ENCODE measurements at places on chromosomes 11 and 22.

DNA sequence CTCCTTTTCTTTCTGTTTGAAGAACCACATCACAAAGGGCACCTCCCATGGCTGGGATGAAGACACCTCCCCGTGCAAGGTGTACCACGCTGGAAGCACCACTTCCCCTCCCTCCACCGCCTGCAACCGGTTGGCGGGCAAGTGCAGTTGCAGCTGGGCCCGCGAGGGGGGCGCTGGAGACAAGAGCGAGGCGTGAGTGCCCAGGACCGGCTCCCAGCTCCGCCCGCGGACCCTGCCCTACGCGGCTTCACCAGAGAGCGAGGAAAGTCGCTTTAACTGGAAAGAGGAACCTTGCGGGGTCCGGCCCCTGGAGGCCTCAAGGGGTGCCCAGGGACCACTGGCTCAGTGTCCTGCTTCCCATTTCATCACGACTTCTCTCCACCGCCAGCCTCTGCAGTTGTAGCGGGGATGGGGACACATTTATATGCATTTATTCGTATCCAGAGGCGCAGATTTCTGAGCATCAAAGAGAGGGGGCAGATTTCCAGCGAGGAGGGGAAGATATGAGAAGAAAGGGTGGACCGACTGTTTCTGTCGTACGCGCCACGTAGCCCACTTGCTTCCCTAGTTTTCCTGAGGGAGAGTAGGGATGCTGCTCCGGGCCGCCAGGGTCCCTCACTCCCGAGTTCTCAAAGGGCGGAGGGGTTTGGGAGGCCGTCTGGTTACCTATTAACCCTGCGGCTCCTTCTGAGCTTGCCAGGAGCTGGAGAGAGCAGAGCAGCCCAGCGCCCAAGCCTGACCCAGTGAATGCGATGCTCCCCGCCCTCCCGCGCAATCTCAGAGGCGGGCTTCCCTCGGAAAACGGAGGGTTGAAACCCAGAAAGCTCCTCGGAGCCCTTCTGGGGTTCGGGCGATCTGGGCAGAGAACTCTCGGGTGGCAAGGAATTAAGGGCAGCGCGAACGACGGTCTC, 3.5 kb downstream of the ESAM start:
- DNase-seq: peak; percentile 70

DNA sequence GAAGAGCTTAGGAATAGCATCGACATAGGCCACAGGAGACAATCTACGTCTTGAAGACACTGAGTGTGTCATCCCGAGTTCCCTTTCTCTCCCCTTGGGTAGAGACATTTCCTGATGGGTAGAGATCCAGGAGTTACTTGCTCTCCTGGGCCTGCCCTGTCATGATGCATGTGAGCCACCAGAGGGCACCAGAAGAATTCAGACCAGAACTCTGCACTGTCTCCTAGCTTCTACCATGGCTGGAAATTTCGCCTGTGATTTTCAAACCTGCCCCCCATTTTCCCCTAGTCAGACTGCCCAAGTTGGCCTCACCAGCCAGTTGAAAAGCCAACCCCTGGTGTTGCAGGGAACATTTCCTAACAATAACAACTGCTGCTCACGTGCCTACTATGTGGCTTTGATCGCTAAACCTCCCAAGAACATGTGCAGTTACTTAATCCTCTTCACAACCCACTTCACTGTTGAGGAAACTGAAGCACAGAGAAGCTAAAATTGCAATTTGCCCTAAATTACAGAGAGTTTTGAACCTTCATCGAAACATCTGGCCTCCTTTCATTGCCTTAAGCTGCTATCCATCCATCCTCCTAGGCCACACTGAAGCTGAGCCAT, 47.2 kb downstream of the C11orf58 start:
- peak; percentile 51 for DNase-seq

GRCh38 chr22:36411589-36412258, 24.0 kb upstream of the MYH9 start:
- peak; percentile 45 for DNase-seq

- DNase-seq: peak; percentile 69
These were observed at the start of gene RIC3 for GRCh38 chr11:8168485-8169257. RIC3 (minus strand) TSS chr11:8169025; CDS start chr11:8168989, 36 bp downstream.

- DNase-seq: no peak
These were observed 8.8 kb upstream of the KLHL35 start for GRCh38 chr11:75441804-75442132.

DNA sequence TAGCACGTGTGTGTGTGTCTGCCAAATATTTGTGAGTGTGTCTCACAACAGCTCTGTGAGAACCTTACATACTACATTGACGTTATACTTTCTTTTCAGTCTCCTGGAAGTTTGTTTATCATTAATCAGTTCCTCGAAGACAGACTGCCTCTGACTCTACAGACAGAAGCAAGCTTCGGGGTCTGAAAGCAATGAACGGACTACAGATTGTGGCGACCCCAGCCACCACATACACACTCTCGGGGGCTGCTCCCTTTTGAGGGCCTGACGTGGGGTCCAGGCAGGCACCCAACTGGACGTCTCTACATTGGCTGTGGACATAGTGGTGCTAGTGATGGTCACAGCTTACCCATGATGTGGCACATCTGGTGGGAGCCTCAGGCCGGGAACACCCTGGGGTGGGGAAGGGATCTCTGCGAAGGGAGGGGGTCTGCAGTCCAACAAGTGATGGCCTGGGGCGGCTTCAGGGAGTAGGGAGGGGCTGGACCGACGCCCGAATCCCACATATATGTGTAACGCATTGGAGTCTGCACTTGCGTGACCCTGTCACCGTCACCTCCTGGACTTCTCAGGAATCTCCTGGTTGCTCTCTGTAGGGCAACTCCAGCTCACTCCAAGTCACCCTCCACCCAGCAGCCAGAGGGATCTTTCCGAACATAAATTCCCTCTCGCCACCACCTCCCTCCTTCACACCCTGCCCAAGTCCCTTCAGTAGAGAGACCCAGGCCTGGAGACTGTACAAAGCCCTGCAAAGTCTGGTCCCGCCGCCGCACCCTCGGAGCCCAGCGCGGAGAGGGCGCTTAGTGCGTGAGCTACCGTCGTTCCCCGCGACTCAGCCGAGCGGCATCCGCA, 30.4 kb upstream of the TRIM29 start:
- no peak for DNase-seq

- DNase-seq: no peak
These were observed 124.9 kb downstream of the RBFOX2 start for GRCh38 chr22:35903571-35904335.

DNA sequence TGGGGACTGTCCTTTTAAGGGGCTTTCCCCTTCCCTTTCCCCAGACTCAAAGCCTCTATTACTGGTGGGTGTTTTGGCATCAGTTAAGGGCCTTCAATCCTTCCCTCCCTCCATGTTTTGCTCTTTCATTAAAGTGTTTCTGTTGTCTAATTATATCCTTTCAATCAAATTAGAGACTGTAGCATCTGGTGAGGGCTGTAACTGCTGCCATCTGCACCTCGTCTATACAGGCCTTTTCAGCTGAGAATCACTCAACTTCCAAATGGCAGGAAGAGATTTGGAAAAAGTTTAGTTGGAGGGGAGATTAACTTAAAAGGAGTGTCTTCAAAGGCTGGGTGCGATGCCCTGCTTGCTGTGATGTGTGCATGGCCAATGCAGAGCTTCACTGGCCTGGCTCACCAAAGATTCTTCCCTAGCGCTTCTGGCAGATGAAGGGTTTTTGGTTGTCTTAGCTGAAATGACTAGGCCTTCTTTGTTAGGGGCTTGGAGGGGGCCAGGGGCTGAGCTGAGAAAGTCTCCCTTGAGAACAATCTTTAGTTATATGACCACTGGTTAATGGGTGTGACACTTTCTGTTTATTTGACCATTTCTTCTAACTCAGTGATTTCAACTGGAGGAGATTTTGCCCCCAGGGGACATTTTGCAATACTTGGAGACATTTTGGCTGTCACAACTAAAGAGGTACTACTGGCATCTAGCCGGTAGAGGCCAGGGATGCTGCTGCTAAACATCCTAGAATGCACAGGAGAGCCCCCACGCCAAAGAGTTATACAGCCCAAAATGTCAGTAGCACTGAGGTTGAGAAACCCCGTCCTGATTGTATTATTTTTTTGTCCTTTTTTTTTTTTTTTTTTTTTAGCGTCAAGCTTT, 7.5 kb downstream of the KREMEN1 start:
- no peak for DNase-seq

DNA sequence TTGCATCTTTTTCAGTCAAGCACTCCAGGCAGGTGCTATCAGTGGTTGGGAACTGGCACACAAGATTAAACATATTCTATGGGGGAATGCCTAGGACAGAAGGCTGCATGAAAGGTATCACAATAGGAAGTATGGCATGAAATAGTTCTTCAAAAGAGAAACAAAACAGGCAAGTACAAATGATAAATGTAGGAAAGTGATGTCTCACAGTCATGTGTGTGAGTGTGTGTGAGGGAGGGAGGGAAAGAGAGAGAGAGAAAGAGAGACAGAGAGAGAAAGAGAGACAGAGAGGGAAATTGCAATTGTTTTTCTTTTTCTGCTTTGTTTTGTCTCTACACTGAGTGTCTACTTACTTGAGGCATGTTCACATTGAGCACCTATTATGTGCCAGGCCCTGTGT, 456.3 kb downstream of the MIAT start:
- no peak for DNase-seq

DNA sequence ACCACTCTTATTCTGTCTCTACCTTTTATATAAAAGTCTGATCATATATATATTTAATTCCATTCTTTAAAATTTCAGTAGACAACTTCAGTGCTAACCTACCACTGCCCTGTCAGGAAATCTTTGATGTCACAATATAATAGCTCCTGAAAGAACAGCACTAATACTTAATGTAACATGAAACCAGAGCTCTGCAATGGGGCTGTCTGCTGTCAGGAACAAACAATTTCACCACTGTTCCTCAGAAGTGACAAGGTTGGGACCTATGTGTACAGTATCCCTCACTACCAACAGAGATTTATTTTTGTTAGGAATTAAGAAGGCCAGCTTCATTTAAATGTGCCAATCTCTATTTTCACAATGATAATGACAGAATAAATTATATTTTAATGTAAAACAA, 165.5 kb upstream of the C11orf58 start:
- DNase-seq: no peak

DNA sequence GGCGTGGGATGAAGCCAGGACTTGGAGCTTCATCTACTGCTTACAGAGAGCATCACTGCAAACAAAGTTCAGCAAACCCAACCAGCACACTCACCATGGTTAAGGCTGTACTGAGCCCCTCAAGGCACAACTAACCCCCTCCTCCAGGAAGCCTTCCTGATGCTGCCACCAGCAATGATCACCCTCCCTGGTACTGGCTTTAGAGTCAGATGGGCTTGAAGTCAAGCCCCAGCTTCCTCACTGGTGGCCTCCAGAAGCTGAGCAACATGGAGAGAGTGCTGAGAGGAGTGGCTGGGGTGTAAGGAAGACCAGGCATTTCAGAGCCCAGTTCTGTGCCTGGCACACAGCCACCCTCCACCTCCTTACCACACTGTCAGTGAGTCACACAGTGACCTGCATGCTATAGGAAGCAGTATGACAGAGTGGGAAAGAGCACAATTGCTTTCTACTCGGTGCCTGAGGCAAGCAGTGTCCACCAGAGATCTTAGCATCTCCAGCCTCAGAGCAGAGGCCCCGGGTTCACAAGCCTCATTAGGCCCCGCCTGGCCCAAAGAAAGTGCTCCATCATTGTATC, 24.7 kb upstream of the BAIAP2L2 start:
- no peak for DNase-seq

GRCh38 chr11:9180784-9181183, 84.4 kb downstream of the DENND5A start:
- no peak for DNase-seq

GRCh38 chr22:48084041-48084728, 1321.7 kb downstream of the TBC1D22A start:
- DNase-seq: no peak

- no peak for DNase-seq
These were observed 267.2 kb downstream of the NTM start for GRCh38 chr11:131637469-131638175.

- peak; percentile 86 for DNase-seq
These were observed 449 bp upstream of the KREMEN1 start for GRCh38 chr22:29072193-29072978.

DNA sequence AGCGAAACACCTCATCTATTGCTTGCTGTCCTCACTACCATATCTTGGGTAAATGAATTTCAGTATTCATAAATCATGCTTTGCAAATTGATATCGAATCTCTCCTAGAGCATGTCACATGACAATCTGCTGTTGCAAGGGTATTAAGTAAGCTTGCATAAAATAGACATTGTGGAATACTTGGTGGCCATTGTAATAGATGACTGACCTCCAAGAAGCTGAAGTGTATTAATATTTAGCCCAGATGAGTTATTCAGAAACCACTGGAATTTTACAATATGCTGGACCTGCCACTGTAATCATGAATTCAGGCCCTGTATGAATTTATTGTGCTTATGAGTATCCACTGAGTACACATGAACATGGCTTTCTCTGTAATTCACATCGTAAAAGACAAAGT, 289.7 kb upstream of the ARHGAP42 start:
- DNase-seq: no peak

DNA sequence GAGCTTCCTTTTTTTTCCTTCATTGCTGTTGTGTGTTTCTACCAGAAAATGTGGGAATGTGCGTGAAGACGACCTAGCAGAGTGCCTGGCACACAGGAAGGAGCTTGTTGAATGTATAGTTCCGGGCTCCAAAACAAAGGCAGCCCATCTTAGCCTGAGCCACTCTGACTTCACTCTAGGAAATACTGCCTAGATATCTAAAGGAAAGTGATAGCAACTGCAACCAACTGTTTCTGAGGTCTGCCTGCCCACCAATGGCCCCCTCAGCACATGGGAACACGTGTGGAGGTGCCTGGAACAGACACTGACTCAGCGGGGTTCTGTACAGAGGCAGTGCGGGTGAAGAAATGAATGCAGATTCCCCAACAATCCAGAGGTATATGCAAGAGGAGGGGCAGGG, 14.7 kb upstream of the XBP1 start:
- DNase-seq: no peak

- DNase-seq: no peak
These were observed 2.2 kb downstream of the CPT1B start for GRCh38 chr22:50576070-50576469.

- no peak for DNase-seq
These were observed 762 bp downstream of the MTMR3 start for GRCh38 chr22:29883775-29884097.

DNA sequence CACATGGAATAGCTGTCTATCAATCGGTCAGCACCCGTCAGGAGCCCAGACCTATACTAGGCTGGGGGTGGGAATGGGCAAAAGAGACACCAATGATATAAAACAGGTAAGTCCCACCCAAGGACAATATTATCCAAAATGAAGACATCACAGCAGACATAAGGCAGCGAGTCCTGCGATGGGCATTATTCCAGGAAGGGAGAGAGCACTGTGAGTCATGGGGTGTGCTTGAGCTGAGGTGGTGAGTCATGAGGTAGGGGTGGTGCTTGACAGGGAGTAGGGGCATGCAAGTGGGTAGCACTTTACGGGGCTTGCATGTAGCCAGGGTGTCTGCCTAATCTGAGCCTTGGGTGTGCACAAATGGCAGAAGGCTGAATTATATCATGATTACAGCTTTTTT, 605.0 kb upstream of the CADM1 start:
- no peak for DNase-seq

DNA sequence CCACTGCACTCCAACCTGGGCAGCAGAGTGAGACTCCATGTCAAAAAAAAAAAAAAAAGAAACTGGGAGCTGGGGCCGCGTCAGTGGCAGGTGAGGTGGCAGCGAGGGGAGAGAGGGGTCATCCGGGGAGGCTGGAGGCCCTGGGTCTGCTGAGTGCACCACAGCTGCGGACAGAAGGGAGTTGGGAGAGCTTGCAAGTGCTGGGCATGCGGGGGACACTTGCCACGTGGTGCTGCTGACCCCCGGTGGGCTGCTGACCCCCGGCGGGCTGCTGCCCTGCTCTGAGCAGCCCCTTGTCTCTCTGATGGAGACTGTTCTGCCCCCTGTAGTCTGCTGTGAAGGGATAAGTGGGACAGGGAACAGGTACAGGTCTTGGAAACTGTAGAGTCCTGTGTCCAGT, 2.6 kb downstream of the DRAP1 start:
- DNase-seq: no peak
